A549 treated with CpdA at 1 μM for 4 hours (cell line): ENCODE measurements at places on chromosomes 7 and 10. TPM values are rescaled to one million over a fixed set of nuclear protein-coding genes. Genes with fewer than 3 reads are reported as not detected.

The VKORC1L1 gene
- 28.3 to 32.2 TPM (median 31.3 TPM) in 5 replicates for total RNA-seq

The PRR15 gene
- total RNA-seq: 1.1 to 1.3 TPM (median 1.3 TPM) in 5 replicates

The RBP3 gene
- total RNA-seq: not detected in 5 replicates

The CRHR2 gene
- total RNA-seq: 0.03 TPM in 1 of 5 replicates, not detected in the others

The PPP1R17 gene
- total RNA-seq: not detected in 5 replicates

The ELOVL3 gene
- total RNA-seq: 0.21 to 0.50 TPM (median 0.37 TPM) in 5 replicates

The STAG3 gene
- total RNA-seq: 0.18 to 0.45 TPM (median 0.26 TPM) in 4 of 5 replicates, not detected in the other

The CLDN3 gene
- 1.4 to 3.8 TPM (median 3.1 TPM) in 5 replicates for total RNA-seq

The BTBD16 gene
- total RNA-seq: 0.40 to 0.86 TPM (median 0.52 TPM) in 5 replicates

The HSPB1 gene
- total RNA-seq: 602 to 1,069 TPM (median 1,036 TPM) in 5 replicates

The FRMD4A gene
- 3.8 to 6.0 TPM (median 4.6 TPM) in 5 replicates for total RNA-seq

The LRRD1 gene
- total RNA-seq: not detected in 5 replicates

The CDH23 gene
- total RNA-seq: 2.0 to 2.9 TPM (median 2.2 TPM) in 5 replicates

The MBL2 gene
- total RNA-seq: not detected in 5 replicates

The CRPPA gene
- 0.52 to 0.79 TPM (median 0.70 TPM) in 5 replicates for total RNA-seq

The NXPH1 gene
- not detected in 5 replicates for total RNA-seq

The HABP2 gene
- total RNA-seq: 0.04 to 0.20 TPM (median 0.08 TPM) in 4 of 5 replicates, not detected in the other

The LDB1 gene
- total RNA-seq: 33.6 to 41.5 TPM (median 39.4 TPM) in 5 replicates

The SLC35G1 gene
- 8.3 to 10.3 TPM (median 9.6 TPM) in 5 replicates for total RNA-seq

The PNLIPRP3 gene
- total RNA-seq: not detected in 5 replicates

The SEC61A2 gene
- 11.1 to 13.8 TPM (median 12.6 TPM) in 5 replicates for total RNA-seq
